ENCODE measurements at places on chromosomes 13 and 19.

GRCh38 chr13:24997367-24997967, 98.5 kb upstream of the PABPC3 start:
- DNase-seq = no peak

DNA sequence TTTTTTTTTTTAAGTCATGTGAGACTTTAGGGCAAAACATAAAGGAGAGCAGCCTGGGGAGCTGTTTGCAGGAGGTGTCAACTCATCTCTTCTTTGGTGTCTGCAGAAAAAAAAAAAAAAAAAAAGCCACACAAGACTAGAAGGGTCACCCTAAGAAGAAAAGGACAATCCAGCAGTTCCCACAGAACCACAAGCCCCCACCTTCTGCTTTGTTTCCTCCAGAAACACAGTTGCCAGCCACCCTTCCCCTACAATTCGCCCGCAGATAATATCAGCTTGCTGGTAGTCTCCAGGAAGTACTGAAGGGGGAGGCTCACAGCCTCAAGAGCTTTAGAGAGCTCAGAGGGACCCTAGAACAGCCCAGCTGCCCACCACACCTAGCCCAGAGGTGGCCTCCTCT, 22.3 kb upstream of the ZBTB7A start:
- no peak for DNase-seq

DNA sequence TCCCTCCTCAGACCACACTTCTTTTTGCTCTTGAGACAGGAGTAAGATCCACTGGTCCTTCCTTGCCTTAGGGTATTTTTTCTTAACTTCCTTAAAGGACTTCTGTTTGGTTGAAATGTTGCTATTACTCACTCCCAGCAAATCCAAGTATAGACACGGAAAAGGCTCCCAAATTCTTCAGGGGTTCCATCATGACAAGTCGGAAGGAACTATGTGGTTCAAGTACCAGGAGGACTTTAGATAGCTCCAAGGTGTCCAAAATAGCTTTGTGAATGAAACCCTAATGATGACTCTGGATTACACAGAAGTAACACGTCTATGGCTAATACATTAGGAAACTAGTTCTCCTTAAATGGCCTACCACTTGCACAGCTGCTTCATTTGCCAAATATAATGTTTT, 238.7 kb downstream of the KCTD12 start:
- no peak for DNase-seq

DNA sequence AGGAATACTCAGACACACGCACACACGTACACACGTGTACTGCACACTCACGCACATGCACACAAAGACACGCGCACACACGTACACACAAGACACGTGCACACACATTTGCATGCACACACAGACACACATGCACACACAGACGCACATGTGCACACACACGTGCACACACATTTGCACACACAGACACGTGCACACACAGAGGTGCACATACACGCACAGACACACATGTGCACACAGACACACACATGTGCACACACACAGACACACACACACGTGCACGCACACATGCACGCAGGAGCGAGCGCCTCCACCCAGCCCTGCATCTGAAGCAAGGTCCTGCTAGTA, 81.1 kb downstream of the GADD45B start:
- DNase-seq = no peak

DNA sequence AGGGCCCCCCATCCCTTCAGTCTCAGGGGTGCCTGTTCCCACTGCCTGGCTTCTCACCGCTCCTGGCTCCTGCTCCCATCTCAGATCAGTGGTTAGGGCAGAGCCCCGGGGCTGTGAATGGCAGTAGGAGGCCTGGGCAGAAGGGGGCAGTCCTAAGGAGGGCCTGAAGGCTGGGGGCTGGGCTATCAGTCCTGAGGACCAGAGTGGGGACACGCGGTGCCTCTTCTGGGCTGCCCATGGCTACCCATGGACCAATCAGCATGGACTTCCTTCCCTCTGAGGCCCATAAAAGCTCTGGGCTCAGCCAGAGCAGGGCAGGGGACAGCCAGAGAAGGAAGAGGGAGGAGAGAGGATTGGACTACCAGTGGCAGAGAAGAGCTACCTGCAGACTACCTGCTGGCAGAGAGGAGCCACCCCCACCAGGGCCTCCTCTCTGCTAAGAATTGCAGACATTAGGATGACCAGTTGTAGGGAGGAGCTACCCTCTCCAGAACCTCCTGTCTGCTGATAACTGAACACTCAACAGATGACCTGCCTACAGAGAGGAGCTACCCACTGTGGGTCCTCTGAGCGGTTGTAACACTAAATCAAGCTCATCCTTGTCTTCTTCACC, 12.1 kb upstream of the UBE2S start:
- DNase-seq = no peak

DNA sequence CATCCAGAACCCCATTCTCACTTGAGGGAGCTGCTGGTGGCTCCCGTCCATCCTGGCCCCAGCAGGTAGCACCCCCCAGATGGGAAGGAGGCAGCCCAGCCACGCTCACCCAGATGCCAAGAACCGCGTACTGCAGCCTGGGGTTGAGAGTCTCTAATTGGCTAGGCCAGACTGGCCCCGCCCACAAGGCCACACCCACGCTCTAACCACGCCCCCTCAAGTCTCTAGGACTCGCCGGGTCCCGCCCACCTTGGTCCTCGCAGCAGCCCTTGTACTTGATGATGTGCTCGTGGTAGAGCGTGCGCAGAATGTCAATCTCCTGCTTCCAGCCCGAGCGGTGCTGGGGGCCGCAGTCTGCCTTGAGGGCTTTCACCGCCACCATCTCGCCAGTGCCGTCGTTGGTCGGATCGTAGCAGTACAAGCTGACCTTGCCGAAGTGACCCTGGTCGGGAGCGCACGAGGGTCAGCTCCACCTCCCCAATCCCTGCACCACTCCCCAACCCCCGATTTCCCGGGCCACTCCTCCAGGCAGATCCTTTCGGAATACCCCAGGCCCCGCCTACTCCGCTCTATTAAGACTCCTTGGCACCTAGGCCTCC, 14.5 kb upstream of the ICAM3 start:
- peak; percentile 62 for DNase-seq

DNA sequence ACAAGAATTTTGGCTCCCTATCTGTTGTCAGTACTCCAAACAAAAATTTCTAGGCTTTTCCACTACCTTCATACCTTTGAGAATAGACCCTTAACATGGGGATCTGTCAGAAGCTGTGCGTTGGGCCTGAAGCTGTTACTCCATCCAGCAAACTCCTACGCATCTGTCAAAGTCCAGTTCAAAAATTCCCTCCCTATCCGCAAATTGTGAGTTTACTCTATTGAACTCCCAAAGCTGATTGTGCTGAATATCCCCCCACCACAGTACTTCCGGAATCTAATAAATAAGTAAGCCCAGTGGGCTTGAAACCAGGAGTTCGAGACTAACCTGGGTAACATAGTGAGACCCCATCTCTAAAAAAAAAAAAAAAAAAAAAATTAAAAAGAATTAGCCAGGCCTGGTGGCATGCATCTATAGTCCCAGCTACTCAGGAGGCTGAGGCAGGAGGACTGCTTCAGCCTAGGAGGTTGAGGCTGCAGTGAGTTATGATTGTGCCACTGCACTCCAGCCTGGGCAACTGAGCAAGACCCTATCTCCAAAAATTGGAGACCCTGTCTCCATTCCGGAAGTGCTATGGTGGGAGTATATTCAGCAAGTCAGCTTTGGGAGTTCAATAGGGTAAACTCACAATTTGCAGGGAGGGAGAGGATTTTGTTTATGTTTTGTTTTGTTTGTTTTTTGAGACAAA, 930 bp upstream of the FBN3 start:
- no peak for DNase-seq

GRCh38 chr13:29957320-29957719, 106.9 kb upstream of the UBL3 start:
- DNase-seq = no peak

- no peak for DNase-seq
Observed at GRCh38 chr13:67971291-67971690, 741.2 kb upstream of the PCDH9 start.

- peak; percentile 41 for DNase-seq
Observed at GRCh38 chr19:41575998-41576397, at the start of gene CEACAM21. TSS of gene CEACAM21 (plus strand) at chr19:41576166. CDS start at chr19:41576275, 109 bp downstream.

DNA sequence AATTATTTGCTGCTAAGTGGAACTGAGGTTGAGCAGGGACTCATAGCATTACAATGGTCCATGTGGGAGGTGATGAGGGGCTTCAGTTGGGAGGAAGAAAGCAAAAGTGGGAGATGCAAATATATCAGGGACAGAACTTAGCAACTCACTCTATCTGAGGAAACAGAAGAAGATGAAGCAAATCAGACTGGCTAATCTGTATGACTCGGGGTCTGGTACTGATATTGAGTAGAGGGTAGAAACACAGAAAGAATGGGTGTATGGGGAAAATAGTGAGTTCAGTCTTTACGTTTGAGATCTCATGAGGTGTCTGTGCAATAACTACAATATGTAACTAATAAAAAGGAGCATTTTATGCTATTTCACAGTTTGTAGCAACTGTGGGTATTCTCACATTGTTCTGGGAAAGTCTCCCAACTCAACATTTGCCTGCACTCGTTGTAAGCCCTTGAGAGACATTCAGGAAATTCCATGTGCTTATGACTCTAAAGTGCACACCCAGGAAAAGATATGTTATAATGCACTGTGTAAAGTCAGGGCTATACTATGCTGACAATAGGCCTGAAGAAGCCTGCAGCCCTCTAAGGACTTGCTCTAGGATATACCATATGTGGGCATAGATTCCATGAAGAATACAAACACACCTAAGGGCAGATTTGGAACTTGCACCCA, 183.5 kb downstream of the SPRY2 start:
- DNase-seq = no peak

GRCh38 chr19:1751367-1752008, 1.8 kb upstream of the ONECUT3 start:
- DNase-seq = no peak

GRCh38 chr13:43478211-43478610, 308.6 kb downstream of the ENOX1 start:
- DNase-seq = no peak

- DNase-seq = no peak
Observed at GRCh38 chr19:16442386-16443276, 29.1 kb downstream of the EPS15L1 start.

- DNase-seq = no peak
Observed at GRCh38 chr13:86098511-86098910, 299.3 kb upstream of the SLITRK6 start.

GRCh38 chr13:85099245-85099644, 700.0 kb downstream of the SLITRK6 start:
- no peak for DNase-seq

GRCh38 chr19:27892500-27892899, 1320.5 kb downstream of the UQCRFS1 start:
- no peak for DNase-seq

- no peak for DNase-seq
Observed at GRCh38 chr19:11209839-11210655, 12.7 kb upstream of the KANK2 start.

- no peak for DNase-seq
Observed at GRCh38 chr13:43266936-43267615, 243.7 kb downstream of the DNAJC15 start.

DNA sequence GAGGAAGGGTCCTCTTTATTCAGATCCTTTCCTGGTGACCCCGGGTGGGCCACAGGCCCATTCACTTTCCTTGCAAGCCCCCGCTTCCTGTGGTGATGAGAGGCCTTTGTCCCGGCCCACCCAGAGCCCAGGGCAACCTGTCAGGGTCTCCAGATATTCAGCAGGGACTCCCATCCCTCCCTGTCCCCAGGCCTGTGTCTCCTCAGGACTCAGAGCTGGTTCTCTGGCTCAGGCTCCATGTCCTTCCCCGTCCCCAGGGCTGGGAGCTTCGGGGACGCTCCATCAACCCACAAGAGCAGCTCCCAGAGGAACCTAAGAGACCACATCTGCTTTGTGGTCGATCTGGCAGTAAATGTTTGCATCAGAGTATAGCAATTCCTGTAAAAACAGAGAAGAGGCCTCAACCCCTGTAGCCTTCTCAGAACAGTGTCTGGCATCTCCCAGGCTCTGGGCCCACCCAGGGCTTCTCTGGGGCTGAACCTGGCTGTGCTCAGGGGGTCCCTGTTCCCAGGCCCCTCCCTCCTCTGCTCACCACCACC, 7.8 kb downstream of the CEACAM4 start:
- no peak for DNase-seq

- DNase-seq = no peak
Observed at GRCh38 chr19:49438261-49438660, 3.1 kb downstream of the SLC17A7 start.

GRCh38 chr13:72839831-72840426, 58.0 kb downstream of the PIBF1 start:
- no peak for DNase-seq

GRCh38 chr13:28464861-28465460, 30.0 kb downstream of the FLT1 start:
- no peak for DNase-seq

- no peak for DNase-seq
Observed at GRCh38 chr13:91381371-91381770, 17.1 kb upstream of the GPC5 start.

GRCh38 chr13:42108217-42108616, 59.8 kb downstream of the DGKH start:
- no peak for DNase-seq

GRCh38 chr13:112131081-112131712, 64.2 kb downstream of the SOX1 start:
- no peak for DNase-seq

- no peak for DNase-seq
Observed at GRCh38 chr19:39126312-39127187, 964 bp downstream of the PAK4 start.

- no peak for DNase-seq
Observed at GRCh38 chr13:113663934-113664333, 3.1 kb upstream of the GRK1 start.

- DNase-seq = no peak
Observed at GRCh38 chr13:108752276-108752675, 122.9 kb downstream of the MYO16 start.

GRCh38 chr13:87827479-87827878, 156.3 kb downstream of the SLITRK5 start:
- DNase-seq = no peak

- no peak for DNase-seq
Observed at GRCh38 chr13:64054321-64054720, 2638.7 kb upstream of the PCDH20 start.

- no peak for DNase-seq
Observed at GRCh38 chr19:31099515-31100205, 249.6 kb downstream of the TSHZ3 start.

- no peak for DNase-seq
Observed at GRCh38 chr13:33347861-33348260, 62.3 kb upstream of the STARD13 start.

DNA sequence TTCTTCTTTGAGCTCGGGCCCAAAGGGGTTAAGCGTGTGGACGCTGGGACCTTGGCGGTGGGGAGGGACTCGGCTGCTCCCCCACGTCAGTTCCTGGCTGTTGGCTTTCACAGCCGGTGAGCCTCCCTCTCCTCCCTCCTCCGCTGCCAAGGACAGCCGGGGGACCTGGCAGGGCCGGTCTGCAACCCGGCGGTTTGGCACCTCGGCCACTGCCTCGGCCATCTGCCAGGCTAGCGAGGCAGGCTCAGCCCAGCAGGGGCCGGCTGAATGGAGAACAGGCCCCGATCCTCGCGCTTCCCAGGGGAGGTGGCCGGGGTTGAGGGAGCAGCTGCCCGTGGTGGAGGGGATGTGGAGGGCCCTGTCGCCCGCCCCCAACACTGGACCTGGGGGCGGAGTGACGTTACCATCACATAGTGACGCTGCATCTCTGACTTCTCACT, 5.0 kb downstream of the TLE5 start:
- DNase-seq = peak; percentile 97

- no peak for DNase-seq
Observed at GRCh38 chr13:34864671-34865070, 77.4 kb upstream of the NBEA start.

GRCh38 chr13:88461272-88462009, 790.3 kb downstream of the SLITRK5 start:
- no peak for DNase-seq

All from psoas muscle (tissue), 8 donors.